ENCODE measurements at places on chromosomes 7 and 10.

GRCh38 chr10:113609704-113610108, 54.1 kb downstream of the NRAP start:
- peak; percentile 2 for DNase-seq

GRCh38 chr10:113259576-113260226, 293.2 kb upstream of the HABP2 start:
- DNase-seq: no peak

DNA sequence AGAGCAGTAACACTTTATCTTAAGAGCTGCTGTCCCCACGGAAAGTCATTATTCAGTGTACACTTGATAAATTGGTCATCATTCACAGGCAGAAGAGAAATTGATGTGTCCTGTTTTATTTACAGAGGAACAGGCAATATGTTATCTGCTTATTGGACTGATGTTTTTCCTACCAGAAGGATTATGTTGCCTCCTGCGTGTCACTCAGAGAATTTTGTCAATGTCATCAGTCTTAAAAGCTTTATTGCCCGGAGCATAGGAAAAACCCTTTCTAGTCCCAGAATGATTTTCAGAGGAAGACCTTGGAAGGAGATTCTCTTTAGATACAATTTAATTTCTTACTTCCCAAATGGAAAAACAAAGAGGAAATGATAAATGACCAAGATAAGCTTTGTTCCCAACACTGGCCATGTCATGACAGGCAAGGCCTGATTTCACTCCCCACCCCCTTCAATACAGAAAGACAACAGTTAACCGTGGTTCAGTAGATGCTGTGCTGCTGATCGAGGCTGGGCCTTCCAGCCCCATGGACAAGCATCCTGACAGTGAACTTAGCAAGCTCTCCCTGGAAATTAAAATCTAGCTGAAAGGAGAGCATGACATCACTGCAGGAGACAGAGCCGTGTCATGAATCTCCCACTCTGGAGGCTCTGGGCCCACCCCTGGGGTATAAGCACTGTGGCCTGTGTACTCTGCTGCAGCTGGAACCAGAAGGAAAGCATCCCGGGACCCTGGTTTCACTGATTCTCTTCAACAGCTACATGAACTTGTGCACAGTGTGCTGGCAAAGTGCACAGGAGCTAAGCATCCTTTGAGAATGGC, 118.8 kb upstream of the LYZL2 start:
- DNase-seq: no peak

- no peak for DNase-seq
Observed at GRCh38 chr10:90988802-90989201, 67.9 kb upstream of the ANKRD1 start.

- no peak for DNase-seq
Observed at GRCh38 chr10:63057509-63057908, 75.6 kb upstream of the NRBF2 start.

DNA sequence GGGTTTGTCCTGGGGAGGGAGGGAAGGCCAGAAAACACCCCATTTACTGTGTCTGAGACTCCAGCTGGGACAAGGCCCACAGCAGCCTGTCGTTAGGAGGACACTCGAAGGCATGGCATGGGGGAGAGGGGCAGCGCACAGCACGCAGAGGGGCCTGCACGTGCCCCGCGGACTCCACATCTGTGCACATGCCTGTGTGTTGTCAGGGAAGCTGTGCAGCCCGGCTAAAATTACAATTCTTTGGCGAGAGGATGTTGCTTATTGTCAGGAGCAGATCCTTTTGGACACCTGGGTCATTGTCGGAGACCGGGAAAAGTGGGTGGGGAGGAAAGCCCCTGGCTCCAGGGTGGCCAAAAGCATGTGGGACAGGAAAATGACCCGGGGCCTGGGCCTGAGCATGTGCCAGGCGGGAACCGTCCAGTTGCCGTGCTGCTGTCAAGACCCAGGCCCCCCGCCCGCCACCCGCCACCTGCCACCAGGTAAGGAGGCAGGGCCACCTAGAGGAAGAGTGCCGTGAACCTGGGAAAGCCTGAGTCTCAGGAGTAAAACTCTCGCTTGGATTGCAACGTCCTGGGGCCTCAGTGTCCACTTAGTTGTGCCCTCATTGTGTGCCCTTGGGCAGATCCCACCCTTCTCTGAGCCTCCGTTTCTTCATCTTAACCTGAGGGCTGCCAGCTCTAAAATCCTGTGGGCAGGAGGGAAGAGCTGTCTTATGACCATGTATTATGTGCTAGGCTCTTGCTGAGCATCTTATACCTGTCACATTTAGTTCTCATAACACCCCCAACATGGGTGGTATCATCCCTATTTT, 7.2 kb downstream of the VSIR start:
- no peak for DNase-seq

- DNase-seq: peak; percentile 94
Observed at GRCh38 chr7:142384493-142384922, 126.7 kb upstream of the PRSS58 start.

- no peak for DNase-seq
Observed at GRCh38 chr7:91463330-91463729, 199.1 kb downstream of the FZD1 start.

GRCh38 chr10:71035511-71036296, 147.3 kb upstream of the PCBD1 start:
- no peak for DNase-seq

DNA sequence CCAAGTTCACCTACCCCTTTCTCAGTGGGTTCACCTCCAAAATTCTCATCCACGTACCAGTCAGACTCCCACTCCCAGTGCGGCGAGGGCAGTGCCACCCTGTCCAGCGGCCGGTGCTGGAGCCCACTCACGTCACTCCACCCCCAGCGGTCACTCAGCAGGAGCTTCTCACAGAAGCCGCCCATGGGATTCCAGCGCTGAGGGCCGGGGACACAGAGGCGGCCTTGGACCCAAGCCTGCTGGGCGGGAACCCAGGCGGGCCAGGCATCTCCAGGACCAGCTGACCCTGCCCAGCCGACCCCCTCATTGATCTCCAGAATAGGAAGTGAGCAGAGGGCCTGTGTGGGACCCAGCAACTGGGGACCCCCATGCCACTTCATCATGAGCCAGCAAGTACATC, 7.2 kb downstream of the TECPR1 start:
- no peak for DNase-seq

- peak; percentile 69 for DNase-seq
Observed at GRCh38 chr10:91296471-91296870, 76.0 kb downstream of the PCGF5 start.

- DNase-seq: peak; percentile 66
Observed at GRCh38 chr10:78053211-78053868, 19.7 kb downstream of the RPS24 start.

DNA sequence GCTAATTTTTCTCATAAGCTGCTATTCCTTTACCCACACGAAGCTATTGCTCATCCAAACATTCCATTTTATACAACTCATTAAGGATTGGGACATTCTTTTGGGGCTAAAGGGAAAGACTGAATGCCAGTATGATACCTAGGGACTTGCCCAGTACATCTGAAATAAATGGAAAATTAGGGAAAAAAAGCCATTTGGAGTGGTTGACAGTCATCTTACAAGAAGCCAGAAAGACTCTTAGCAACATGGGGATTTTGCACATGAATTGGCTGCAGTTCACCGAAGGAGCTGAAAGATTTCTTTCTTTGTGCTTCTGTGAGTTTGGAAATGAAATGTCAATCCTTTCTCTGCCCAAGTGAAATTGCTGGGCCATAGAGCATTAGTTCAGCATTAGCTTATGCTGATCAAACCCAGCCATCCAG, 43.3 kb upstream of the MTURN start:
- DNase-seq: peak; percentile 94

DNA sequence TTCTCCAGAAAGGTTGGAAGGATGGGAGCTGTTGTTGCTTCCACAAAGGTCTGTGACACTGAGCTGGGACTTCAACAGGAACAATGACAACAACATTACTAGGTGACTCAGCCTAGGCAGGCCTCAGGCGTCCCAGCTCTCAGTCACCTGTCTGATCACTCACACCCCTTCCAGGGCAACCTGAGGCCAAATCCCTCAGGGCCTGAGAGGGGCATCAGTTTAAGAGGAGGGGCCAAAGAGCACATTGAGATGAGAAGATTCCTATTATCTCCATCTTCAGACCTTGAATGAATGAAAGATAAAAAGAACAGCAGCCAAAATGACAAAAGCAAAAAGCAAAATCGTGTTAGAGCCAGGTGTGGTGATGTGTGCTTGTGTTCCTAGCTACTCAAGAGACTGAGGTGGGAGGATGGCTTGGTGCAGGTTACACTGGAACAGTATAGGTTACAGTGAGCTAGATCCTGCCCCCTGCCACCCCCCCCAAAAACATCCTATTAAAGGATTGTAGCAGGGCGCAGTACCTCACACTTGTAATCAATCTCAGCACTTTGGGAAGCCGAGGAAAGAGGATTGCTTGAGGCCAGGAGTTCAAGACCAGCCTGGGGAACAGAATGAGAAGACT, at the start of gene ATG9B:
Gene ATG9B (minus strand): TSS at position 60 of the 622 bp plus-strand sequence. CDS start 71 bp downstream, outside the sequence.
- no peak for DNase-seq

DNA sequence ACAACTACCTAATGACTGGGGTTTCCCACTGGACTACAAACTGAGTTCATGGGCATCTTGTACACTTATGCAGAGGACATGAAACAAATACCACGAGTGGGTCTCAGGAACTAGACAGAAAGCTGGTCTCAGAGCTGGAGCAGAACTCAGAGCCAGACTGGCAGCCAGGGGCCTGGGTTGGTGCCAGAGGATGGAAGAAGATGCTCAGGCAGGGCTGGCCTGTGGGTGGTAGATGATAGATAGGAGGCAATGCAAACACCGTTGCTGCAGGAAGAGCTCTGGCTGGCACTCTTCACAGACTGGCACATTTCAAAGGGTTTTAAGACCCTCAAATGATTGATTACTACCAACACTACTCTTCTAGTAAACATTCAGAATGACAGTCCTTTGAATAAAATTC, 28.8 kb downstream of the ENO4 start:
- DNase-seq: no peak

DNA sequence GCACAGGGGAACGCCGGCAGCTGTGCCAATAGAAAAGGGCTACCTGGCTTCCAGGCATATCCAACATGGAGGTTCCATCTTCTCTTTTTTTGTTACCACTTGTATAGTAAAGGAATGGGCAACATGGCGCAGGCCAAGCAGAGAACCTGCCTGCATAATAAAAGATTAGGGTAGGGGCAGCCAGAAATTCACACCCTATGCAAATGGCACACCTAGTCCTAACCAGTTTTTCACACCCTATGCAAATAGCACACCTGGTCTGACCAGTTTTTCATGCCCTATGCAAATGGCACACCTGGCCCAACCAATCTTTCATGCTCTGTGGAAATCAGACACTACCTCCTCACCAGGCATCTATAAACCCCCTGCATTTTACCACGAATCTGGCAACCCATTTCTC, 369.5 kb downstream of the IPMK start:
- DNase-seq: no peak

- no peak for DNase-seq
Observed at GRCh38 chr7:35754741-35755140, 46.1 kb upstream of the SEPTIN7 start.
